Kidney (tissue), 22 donors: ENCODE measurements at places on chromosomes 3 and 15. TPM values are rescaled to one million over a fixed set of nuclear protein-coding genes. Genes with fewer than 3 reads are reported as not detected.

DNA sequence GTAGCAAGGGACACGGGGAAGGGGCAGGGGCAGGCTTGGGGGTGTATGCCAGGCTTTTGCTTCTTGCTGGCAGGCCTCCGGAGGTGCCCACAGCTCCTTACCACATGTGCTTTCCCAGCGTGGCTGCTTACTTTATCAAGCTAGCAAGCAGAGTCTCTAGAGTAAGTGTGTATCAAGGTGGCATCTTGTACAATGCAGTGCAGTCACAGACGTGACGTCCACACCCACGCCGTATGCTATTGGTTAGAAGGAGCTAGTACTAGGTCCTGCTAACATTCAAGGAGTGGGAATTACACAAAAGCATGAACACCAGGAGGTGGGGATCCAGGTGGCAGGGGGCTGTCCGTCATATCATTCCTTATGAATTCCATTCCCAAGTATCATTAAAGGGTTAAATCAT, 15.3 kb upstream of the AGBL1 start:
- H3K27ac ChIP-seq: no peak overlapping the region
- DNase-seq: no peak
- no peaks in the 10 kb centered on the region for H3K4me1 ChIP-seq
- H3K4me3 ChIP-seq: no peak overlapping the region

GRCh38 chr3:11568503-11569155, 75.1 kb downstream of the VGLL4 start:
- peaks cover 5% of the 10 kb centered on the region for H3K36me3 ChIP-seq
- peak overlapping the region; percentile 75 for H3K27ac ChIP-seq
- no peaks in the 10 kb centered on the region for H3K27me3 ChIP-seq
- no peaks in the 10 kb centered on the region for H3K4me1 ChIP-seq

GRCh38 chr3:128378631-128379347, 87.9 kb downstream of the DNAJB8 start:
- H3K36me3 ChIP-seq: no peaks in the 10 kb centered on the region
- no peaks in the 10 kb centered on the region for H3K27me3 ChIP-seq

PDZRN3 gene
- total RNA-seq: 13.2 TPM

DNA sequence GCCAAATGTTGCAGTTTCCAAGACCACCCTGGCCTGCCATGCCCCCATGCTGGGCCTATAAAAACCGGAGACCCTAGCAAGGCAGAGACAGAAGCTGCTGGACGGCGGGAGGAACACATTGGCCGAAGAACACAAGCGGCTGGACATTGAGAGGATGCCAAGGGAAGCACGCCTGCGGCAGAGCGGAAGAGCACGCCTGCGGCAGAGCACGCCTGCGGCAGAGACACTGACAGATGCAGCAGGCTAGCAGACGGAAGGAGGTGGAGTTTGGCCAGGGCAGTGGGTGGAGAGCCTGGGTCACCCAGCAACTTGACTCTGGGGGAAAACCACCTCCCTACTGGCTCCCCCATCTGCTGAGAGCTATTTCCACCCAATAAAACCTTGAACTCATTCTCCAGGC, 322.3 kb upstream of the TBL1XR1 start:
- H3K4me1 ChIP-seq: peaks cover 20% of the 10 kb centered on the region
- no peak overlapping the region for H3K4me3 ChIP-seq
- H3K36me3 ChIP-seq: no peaks in the 10 kb centered on the region

XCR1 gene
- total RNA-seq: 1.4 TPM

DNA sequence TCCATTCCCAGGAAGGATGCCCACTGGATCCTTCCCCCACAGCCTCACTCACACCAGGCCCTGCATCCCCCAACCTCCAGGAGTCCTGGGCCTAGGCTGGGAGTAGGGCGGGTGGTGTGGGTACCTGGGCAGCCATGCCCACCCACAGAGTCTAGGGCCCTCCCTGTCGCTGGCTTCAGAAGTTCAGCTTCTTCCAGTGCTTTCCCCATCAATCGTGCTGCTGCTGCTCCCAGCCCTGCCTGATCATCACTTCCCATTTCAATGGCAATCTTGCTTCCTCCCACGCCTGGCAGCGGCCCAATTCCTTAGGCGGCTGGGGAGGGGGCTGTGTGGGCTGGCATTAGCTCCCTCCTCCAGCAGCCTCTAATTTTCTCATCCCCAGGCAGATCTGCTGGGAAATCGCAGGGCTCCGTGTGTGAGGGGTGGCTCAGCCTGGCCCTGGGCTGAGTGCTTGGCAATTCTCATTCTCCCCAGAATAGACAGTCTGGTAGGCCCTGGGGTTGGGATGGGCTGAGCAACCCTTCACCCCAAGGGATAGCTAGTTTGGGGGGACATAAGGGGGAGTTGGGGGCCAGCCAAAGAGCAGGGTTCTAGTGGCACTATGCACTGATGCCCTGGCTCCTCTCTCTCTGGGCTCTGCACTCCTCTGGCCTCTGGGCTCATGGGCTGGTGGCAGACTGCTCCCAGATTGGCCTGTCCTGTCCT, 66.4 kb downstream of the SCN5A start:
- no peaks in the 10 kb centered on the region for H3K4me1 ChIP-seq
- H3K36me3 ChIP-seq: no peaks in the 10 kb centered on the region
- DNase-seq: peak; percentile 72
- H3K4me3 ChIP-seq: no peak overlapping the region
- no peak overlapping the region for H3K27ac ChIP-seq
- no peaks in the 10 kb centered on the region for H3K27me3 ChIP-seq

A4GNT gene
- total RNA-seq: not detected

CYP8B1 gene
- total RNA-seq: 10.4 TPM

AMT gene
- 15.2 TPM for total RNA-seq

DNA sequence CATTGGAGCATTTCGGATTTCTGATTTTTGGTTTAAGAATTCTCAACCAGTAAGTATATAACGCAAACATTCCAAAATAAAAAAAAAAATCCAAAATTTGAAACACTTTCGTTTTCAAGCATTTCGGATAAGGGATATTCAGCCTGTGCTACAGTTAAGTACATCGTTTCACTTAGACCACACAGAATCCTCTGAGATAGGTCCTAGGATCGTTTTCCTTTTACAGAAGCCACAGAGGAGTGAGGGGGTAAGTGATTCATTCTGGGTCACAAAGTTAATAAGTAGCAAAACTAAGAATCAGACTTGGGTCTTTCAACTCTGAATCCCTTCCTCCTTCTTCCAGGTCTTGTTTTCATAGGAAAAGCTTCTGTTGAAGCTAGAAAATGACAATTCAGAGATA, 249.3 kb downstream of the BBX start:
- no peaks in the 10 kb centered on the region for H3K27me3 ChIP-seq
- H3K27ac ChIP-seq: no peak overlapping the region
- no peaks in the 10 kb centered on the region for H3K4me1 ChIP-seq
- DNase-seq: peak; percentile 29
- H3K36me3 ChIP-seq: peaks cover 4% of the 10 kb centered on the region

DNA sequence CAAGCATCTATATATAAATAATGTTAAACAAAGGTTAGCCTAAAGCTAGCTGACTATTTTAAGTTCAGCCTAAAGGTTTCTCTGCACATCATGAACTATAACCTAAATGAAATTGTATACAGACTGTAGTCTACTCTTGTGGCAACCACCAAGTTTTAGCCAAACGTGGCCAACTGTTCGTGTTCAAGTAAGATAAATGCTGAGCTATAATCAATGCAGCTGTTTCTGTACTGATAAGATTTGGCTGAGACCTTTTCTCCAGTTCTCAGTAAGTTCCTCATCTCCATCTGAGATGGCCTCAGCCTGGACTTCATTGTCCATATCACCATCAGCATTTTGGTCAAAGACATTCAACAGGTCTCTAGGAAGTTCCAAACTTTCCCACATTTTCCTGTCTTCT, 43.7 kb upstream of the IGSF10 start:
- H3K4me3 ChIP-seq: no peak overlapping the region
- H3K27me3 ChIP-seq: no peaks in the 10 kb centered on the region
- no peak for DNase-seq
- no peak overlapping the region for H3K27ac ChIP-seq

GRCh38 chr15:62492900-62493299, 327.8 kb upstream of the C2CD4B start:
- H3K36me3 ChIP-seq: no peaks in the 10 kb centered on the region
- DNase-seq: no peak
- no peak overlapping the region for H3K4me3 ChIP-seq
- no peak overlapping the region for H3K27ac ChIP-seq
